ENCODE measurements at places on chromosomes 1 and 21. TPM values are rescaled to one million over a fixed set of nuclear protein-coding genes. Genes with fewer than 3 reads are reported as not detected.
A peak's percentile ranks its signal among the peaks of the same experiment; 100 is the strongest.

DNA sequence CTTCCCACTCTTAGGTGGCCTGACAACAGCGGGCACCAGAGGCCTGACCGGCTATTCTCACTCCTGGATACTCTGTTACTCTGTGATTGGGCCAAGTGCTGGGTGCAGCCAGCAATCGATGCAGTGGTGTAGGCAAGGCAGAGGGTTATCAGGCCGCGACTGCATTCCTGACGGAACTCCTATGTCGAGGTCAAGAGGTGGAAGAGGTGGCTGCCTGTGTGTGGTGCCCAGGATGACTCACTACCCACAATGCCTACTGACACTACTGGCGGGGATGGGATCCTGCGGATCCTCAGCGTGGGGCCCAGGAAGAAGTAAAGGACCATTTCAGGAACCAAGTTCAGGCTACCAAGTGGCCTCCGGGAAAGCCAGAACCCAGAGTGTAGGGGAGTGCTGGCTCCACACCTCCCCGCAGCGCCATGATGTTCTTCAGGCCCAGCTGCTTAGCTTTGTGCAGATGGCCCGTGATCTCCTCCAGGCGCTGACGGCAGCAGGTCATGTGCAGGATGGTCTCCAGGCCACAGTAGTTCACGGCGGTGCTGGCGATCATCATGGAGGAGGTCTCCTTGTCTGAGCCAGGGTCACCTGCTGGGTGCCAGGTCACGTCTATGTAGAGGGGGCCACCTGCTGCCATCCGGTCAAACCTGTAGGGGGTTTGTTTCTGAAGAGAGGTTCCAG lies 4.9 kb downstream of the MTHFR start:
- no peak for DNase-seq

Gene NPPA
- total RNA-seq, result not detected

GRCh38 chr1:211155040-211155439 lies 21.1 kb upstream of the KCNH1 start:
- no peak for DNase-seq

- peak; percentile 0 for DNase-seq
These were observed 920 bp downstream of the APH1A start for GRCh38 chr1:150267896-150268295.

DNA sequence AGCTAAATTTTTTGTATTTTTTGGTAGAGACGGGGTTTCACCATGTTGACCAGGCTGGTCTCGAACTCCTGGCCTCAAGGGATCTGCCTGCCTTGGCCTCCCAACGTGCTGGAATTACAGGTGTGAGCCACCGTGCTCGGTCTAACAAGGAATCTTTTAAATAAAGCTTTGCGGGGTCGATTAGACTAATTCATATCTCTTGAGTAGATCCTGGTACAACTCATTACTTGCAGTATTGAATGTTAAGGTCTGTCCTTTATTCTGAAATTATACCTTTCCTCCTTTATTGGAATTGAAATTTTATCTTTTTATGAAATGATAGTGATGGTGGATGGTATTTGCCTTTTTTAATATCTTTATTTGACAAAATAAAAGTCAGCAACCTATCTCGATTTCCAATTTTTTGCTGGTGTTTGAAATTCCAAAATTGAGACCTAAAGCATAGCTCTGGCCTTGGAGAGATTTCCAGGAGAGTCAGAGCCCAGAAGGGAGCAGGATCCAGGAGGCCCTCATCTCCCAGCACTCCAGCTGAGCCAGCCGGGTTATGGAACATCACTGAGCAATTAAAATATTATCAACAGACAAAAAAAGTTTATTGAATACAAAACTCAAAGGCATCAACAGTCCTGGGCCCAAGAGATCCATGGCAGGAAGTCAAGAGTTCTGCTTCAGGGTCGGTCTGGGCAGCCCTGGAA lies 4.7 kb downstream of the S100A2 start:
- DNase-seq, result no peak

Gene ENAH
- 147 TPM for total RNA-seq

DNA sequence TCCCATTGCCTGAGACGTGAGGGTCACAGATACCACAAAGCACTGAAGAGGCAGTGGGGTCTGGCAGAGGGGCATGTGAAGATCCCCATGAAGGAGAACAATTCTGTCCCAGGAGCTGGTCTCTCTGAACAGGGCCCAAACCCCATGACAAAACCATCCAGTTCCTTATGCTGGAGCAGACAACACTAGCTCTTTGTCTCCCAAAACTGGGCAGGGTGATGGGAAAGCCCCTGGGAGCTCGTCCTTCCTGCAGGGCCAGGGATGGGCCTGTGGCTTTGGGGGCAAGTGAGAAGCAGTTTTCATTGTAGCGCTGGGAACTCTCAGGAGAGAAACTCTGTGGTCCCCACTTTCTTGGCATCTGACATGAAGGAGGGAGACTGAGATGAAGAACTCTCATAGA lies 8.8 kb downstream of the ETV3L start:
- no peak for DNase-seq

GRCh38 chr1:67732750-67733151 lies 47.8 kb downstream of the GADD45A start:
- no peak for DNase-seq

DNA sequence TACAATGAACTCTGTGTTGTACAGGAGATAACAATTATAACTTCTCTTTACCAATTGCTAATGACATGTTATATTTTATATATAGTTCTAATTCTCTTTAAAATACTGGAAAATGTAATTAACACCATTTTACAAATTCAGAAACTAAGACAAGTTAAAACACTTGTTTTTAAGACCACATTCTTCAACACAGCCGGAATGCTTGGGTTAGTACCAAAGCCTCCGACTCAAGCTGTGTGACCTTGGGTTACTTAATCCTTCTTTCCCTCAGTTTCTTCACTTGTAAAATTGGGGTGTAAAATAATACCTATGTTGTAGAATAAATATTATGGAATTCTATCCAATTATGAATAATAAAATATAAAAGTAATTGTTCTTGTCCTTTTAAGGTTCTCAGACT lies 378.7 kb downstream of the USH2A start:
- DNase-seq, result no peak

Gene GCLM
- total RNA-seq, result 41.6 TPM

DNA sequence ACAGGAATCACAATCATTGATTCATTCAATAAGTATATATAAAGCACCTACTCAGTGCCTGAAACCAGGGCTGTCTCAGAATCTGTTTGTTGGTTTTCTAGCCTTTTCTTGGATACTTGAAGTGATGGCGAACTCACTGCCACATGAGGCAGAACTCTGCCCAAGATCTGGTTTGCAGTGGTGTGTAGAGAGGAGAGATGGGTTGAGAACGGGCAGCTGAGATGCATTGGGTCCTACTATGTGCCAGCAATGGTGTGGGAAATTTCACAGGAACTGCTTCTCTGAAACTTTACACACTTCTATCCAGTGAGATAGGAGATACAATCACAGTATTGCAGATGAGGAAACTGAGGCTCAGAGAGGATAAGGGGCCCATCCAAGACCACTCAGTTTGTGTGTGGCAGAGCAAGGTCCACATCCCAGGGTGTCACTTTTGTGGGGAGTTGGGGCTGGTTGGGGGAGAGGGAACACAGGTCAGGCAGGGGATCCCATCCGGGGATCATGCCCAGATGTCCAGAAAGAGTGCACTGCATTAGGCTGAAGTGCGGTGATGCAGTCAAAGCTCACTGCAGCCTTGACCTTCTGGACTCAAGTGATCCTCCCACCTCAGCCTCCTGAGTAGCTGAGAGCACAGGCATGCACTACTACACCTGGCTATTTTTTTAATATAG lies 83.7 kb upstream of the IFFO2 start:
- DNase-seq, result no peak

Gene ADAMTSL4
- total RNA-seq, result 35.0 TPM

Gene VHLL
- not detected for total RNA-seq

Gene RGL1
- total RNA-seq, result 15.1 TPM

Gene C1orf141
- total RNA-seq, result not detected

Gene NBPF4
- not detected for total RNA-seq

DNA sequence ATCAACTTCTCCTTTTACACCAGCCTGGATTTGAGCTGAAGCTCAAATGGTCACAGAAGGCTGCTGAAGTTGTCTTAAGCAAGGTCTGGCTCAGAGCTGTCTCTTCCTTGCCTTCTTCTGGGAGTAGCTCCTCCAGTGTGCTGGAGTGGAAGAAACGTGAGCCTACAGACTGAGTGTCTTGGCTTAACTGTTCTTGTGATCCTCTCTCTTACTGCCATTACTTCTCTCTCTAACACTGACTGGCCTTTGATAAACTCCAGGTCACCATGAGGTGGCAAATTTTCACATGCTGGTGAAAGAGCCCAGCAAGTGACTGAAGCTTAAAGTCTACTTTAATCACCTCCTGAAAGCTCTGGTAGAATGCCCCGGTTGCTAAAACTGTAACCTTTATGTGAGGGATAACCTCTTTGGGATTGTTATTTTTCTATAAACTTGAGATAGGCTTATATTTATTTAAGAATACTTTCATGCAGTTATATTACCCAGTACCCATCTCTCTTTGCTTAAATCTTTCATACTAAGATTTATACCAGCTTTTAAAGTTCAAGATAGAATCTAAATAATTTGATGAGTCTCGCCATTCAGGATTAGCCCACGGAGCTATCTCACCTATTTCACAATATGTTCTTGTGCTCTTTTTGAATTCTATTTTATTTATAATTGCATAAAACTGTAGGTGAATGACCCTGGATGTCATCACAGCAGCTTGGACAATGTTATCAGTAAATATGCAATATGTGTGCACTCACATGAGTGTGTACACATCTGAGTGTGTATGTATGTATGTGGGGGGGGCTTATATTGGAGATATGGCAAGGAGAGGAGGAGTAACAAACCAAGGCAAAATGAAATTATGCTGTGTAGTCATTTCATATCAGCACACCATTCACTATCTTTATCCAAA lies 924.0 kb downstream of the LTN1 start:
- no peak for DNase-seq

Gene CLCNKB
- total RNA-seq, result not detected

- DNase-seq, result peak; percentile 7
These were observed 43.3 kb downstream of the TP73 start for GRCh38 chr1:3695326-3696217.

- DNase-seq, result no peak
These were observed 7.5 kb upstream of the CSRP1 start for GRCh38 chr1:201514466-201514865.

DNA sequence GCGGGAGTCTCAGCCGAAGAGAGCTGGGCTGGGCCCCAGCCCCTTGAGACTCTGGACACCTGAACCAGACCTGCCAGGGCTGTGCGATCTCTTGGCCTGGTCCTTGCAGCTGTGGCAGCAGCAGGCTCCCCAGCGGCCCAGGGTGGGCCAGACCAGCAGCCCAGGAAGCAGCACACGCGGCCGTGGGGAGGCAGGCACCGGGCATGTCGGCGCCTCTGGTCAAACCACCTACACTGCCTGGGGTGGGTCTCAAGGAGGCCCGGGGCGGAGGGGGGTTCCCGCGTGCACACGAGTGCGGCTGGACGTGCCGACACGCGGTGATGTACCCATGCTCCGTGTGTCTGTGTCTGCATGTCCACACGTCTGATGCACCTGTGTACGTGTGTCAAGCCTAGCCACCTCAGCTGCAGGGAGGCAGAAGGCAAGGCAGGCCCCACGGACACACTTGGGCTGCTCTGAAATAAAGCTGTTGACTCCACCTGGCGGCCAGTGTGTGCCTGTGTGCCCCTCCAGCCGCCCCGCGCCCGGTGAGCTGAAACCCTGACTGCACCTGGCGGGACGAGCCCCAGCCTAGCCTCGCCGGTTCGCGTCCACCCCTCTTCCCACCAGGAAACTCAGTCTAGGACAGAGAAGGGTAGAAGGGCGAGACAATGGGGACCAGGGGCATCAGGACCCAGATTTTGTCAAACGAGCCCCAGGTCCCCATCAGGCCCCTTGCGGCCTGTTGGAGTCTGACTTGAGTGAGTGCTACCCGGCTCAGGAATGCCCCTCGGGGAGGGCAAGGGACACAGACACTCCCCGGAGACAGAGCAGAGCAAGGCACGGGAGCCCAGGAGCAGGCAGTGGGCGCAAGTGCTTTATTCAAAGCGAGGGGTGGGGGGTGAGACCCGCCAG lies 11.6 kb downstream of the SCNN1D start:
- peak; percentile 37 for DNase-seq

- no peak for DNase-seq
These were observed 234.3 kb upstream of the NFIA start for GRCh38 chr1:60847855-60848582.

- DNase-seq, result no peak
These were observed 22.2 kb downstream of the FNDC5 start for GRCh38 chr1:32848354-32849063.

DNA sequence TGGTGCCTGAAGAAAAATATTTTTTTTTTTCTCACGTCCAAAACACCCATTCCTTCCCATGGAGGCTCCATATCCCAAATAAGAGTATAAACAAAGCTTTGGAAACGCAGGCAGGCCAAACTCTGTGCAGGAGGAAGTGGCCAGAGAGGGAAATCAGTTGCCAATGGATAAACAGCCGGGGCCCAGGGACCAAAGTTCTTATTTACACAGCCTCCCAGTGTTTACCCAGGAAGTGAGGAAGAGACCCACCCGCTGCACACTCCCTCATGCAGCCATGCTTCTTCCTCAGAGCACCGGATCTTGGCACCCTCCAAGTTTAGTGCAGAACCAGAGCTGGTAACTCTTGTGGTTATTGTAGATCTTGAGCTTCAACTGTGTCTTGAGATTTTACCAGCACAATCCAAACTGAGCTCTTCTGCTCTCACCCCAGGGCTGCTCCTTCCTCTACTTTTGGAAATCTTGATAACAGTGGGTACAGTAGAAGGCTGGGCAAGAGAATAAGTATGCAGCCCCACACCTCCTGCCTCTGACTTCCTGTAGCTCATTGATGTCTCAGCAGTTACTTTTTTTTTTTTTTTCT lies 14.2 kb downstream of the MARCKSL1 start:
- no peak for DNase-seq

Gene OR2L3
- not detected for total RNA-seq

DNA sequence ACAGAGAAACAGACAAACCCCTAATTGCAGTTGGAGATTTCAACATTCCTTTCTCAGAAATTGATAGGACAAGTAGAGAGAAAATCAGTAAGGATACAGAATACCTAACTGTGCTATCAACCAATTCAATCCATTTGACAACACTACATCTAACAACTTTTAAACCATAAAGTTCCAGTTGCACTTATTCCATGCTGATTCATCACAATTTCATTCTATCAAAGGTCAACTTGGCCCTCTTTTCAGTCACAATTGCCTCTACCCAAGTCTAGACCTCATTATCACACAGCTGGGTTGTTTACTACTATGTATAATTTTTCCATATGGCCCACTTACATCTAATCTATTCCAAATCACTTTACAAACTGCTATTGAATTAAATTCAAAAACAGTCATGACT lies 19.8 kb upstream of the DESI2 start:
- DNase-seq, result no peak
